ENCODE measurements at places on chromosomes 5 and 9.
A peak's percentile ranks its signal among the peaks of the same experiment; 100 is the strongest.

GRCh38 chr9:131271506-131271931, 4.8 kb downstream of the FAM78A start:
- DNase-seq, result no peak

DNA sequence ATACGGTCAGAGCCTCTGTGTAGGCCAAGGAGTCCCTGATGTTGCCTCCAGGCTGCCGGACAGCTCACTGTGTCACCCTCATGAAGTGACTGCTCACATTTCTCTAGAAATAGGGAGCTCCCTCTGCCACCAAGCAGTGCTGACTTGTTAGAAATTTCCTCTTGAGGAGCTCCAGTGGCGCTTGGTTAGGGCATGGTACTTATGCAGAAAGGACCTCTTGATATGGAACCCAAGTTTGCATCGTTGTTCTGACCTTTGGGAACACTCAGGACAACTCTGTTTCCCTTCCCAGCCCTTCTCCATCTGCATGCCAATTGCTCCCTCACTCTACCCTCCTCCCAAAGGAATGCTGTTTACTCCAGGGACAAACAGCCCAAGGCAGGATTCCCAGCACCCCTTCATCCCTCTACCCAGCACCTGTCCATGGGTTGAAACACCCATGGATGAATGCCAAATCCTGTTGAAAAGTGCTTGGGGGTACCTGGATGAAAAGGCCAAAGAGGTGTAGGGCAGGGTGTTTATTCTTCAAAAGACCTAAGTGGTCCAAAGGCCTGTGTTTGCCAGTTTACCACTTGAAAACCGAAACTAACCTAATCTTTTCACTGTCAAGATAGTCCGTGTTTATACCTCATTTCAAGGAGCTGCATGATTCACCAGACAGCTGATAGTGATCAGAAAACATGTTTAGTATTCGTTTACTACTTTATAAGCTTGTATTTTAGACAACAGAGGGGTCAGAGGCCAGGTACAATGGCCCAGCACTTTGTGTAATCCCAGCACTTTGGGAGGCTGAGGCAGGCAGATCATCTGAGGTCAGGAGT, 51.1 kb downstream of the KLF4 start:
- no peak for DNase-seq

GRCh38 chr5:32057187-32058096, 116.7 kb downstream of the GOLPH3 start:
- DNase-seq, result no peak

GRCh38 chr9:137049544-137050449, 3.8 kb upstream of the NPDC1 start:
- DNase-seq, result peak; percentile 82

DNA sequence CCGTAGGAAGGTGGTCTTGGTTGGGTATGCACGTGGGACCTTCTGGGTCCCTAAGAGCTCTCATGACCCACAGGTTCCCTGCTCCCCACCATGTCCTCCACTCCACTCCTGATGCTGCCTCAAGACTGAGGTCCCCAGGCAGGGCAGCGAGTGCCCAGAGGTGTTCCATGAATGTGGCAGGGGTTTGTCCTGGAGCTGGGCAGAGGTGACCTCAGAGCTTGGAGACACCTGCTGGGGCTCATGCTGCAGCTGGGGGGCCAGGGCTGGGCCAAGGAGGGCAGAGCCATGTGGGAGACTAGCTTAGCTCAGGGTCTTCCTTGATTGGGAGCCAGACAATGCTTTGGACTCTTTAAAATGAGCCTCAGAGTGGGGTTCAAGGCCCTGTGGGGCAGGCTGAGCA, 74.0 kb upstream of the PITX1 start:
- DNase-seq, result no peak

DNA sequence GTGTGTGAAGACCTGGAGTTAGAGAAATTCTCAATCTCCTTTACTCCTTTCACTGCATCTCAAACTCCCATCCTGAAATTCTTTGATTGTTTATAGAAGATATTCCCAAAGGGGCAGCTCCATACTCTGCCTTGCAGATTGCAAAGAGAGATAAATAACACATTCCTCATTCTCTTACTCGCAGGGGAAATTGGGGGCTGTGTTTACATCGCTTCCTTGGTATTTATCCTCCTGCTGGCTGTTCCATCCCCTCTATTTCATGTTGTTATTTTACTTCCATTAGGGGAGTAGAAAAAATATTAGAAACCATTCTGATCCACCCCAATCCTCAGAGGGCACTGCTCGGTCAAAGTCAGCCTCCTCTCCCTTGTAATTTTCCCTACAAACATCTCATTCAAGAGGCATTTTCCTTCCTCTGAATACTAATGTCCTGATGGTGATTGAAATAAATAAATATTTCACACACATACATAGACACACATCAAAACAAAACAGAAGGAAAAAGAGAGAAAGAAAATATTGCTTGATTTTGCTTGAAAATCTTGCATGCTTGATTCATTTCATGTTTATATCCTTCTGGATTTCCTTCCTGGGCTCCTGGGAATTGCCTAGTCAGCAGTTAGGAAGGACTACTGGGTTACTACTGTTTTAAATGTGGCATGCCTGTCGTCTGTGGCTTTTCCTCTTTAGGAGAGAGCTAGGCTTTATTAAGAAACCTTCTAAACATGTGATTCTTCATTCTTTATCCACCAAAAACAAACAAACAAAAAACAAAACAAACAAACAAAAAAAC, 420.1 kb upstream of the PAPPA start:
- no peak for DNase-seq

- DNase-seq, result no peak
These were observed 46.6 kb upstream of the C5orf58 start for GRCh38 chr5:170186156-170186555.

DNA sequence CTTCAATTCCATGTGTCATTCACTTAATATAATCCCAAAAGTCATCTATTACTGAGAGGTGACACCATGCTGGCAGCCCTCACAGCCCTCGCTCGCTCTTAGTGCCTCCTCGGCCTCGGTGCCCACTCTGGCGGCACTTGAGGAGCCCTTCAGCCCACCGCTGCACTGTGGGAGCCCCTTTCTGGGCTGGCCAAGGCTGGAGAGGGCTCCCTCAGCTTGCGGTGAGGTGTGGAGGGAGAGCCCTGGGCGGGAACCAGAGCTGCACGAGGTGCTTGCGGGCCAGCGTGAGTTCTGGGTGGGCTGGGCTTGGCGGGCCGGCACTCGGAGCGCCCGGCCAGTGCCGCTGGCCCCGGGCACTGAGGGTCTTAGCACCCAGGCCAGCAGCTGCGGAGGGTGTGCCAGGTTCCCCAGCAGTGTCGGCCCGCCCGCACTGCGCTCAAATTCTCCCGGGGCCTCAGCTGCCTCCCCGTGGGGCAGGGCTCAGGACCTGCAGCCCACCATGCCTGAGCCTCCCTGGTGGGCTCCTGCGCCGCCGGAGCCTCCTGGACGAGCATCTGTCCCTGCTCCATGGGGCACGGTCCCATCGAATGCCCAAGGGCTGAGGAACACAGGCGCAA, 374.1 kb downstream of the ELAVL2 start:
- no peak for DNase-seq

- DNase-seq, result no peak
These were observed 74.1 kb downstream of the GALNT10 start for GRCh38 chr5:154264549-154265196.
